ENCODE measurements at places on chromosomes 3 and 15. TPM values are rescaled to one million over a fixed set of nuclear protein-coding genes. Genes with fewer than 3 reads are reported as not detected.

The MUC4 gene
- under 0.01 TPM for total RNA-seq

The IGSF10 gene
- 0.19 TPM for total RNA-seq

The LMAN1L gene
- total RNA-seq = not detected

The EBLN2 gene
- 7.2 TPM for total RNA-seq

The C15orf40 gene
- total RNA-seq = 11.1 TPM

The PLSCR5 gene
- not detected for total RNA-seq

The C2CD4B gene
- total RNA-seq = 38.2 TPM

The GPR15 gene
- total RNA-seq = not detected

The PDZRN3 gene
- 0.18 TPM for total RNA-seq

The SPRED1 gene
- 29.2 TPM for total RNA-seq

The SCAANT1 gene
- 1.2 TPM for total RNA-seq

The PPM1M gene
- total RNA-seq = 9.2 TPM

The C3orf52 gene
- 3.8 TPM for total RNA-seq

The SERF2 gene
- total RNA-seq = 292 TPM

The MESP2 gene
- 0.18 TPM for total RNA-seq

The CCR8 gene
- not detected for total RNA-seq

The HHATL gene
- total RNA-seq = not detected

The GJD2 gene
- total RNA-seq = not detected

The ZIC1 gene
- total RNA-seq = not detected

Data from endothelial cell of coronary artery (primary cell).